ENCODE measurements at places on chromosomes 4 and X. TPM values are rescaled to one million over a fixed set of nuclear protein-coding genes. Genes with fewer than 3 reads are reported as not detected.

DNA sequence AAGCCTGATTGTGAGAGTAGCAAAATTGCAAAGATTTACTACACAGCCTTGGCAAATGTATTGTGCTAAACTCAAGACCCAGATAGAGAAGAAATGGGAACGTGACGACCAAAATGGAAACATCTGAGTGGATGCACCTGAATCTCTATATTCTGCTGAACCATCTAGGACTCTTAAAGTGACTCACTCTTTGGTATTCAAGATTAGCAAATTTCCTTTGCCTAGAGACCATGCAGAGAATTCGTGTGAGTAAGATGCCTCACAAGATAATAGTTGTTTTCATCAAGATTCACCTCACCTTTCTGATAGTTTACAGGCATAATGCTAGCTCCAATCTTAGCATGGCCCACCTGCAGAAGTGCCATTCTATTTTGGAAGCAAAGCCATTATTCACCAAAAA, 14.4 kb upstream of the ATOH1 start:
- no peak for DNase-seq

GRCh38 chr4:32768664-32769389, 2048.7 kb downstream of the PCDH7 start:
- no peak for DNase-seq

GRCh38 chrX:21946925-21947641, 6.6 kb downstream of the SMS start:
- DNase-seq = no peak

Gene RBM46
- total RNA-seq = not detected

DNA sequence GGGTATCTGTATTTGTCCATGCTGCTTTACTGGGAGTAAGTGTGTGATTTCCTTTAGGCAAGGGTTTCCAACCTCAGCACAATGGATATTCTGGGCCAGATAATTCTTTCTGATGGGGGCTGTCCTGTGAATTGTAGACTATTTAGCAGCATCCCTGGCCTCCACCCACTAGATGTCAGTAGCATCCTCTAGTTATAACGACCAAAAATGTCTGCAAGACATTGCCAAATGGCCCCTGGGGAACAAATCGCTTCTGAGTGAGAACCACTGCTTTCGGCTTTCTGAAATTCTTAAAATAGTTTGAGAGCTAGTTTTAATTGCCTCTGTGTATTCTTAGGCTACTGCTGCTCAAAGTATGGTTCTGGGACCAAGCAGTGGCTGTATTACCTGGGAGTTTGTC, 81.2 kb upstream of the GPM6B start:
- no peak for DNase-seq

- no peak for DNase-seq
These were observed 63.8 kb upstream of the HPRT1 start for GRCh38 chrX:134396174-134396573.
